ENCODE measurements at places on chromosomes 5 and 9. TPM values are rescaled to one million over a fixed set of nuclear protein-coding genes. Genes with fewer than 3 reads are reported as not detected.

GRCh38 chr9:106127776-106128175 lies 433.4 kb downstream of the TMEM38B start:
- DNase-seq, result no peak

SOX30 gene
- 14.4 TPM for total RNA-seq

GRCh38 chr9:125681086-125681622 lies 25.9 kb downstream of the MAPKAP1 start:
- no peak for DNase-seq

TAF9 gene
- total RNA-seq, result 32.2 TPM

GRCh38 chr9:82598241-82599039 lies 464.5 kb downstream of the RASEF start:
- DNase-seq, result no peak

DNA sequence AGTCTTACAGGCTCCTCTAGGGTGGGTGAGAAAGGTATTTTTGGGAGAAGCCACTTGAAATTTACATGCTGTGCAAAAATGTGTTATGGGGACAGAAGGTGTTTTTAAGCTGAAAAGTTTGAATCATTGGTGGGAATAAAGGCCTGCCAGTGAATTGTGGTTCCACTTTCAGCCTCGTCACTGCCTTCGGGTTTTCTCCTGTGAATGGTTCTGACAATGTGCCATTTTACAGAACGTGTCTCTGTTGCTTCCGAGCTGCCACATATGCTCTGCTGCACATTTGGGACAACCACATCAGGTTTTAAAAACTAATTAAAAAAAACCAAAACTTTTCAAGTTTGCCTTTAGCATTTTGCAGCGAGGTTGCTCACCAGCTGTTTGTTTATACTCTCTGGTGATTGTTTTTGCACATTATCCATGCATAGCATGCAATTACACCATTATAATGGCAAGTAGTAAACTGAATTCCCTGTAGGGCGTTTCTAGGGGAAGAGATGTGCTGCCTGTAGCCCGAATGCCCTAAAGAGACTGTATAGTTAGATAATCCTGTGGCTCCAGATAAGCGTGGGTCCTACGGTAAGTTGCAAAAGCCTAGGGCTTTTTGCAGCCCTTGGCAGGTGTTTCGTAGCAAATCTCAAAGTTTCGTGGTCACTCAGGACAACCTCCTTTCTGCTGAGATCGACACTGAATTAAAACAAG lies 40.1 kb upstream of the SUB1 start:
- DNase-seq, result no peak

DNA sequence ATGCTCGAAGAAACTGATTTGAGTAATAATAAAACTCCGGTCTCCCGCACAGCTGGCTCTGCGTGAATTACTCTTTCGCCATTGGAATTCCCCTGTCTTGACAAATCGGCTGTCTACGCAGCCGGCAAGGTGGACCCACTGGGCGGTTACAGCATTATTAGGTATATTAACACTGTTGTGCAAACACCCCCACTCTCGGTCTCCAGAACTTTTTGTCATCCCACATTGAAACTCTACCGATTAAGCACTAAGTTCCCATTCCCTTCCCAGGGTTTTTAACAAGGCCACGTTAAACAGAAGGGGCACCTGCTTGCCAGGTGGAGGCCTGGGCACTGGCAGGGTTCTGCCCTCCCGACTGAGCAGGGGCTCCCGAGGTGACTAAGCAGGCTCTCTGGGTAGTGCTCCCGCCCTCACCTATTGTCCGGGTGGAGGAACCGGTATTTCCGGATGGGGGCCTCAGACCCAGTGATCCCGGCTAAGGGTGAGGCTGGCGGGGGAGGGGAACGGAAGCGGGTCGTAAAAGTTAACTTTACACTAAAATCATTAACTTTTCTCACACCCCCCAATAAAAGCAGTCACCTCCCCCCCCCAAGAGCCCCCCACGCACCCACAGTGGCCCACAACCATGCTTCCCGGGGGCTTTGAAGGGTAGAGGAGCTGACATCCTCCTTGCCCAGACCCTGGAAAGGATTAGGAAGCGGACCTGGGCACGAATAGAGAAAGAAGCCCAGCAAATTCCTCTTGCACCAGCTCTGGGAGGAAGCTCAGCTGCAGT lies 53.5 kb upstream of the TJP2 start:
- DNase-seq, result peak; percentile 95

SHB gene
- total RNA-seq, result 53.2 TPM

GRCh38 chr5:169838688-169839087 lies 141.6 kb downstream of the INSYN2B start:
- DNase-seq, result no peak

GRCh38 chr9:33748633-33749304 lies 46.6 kb upstream of the PRSS3 start:
- no peak for DNase-seq

DNA sequence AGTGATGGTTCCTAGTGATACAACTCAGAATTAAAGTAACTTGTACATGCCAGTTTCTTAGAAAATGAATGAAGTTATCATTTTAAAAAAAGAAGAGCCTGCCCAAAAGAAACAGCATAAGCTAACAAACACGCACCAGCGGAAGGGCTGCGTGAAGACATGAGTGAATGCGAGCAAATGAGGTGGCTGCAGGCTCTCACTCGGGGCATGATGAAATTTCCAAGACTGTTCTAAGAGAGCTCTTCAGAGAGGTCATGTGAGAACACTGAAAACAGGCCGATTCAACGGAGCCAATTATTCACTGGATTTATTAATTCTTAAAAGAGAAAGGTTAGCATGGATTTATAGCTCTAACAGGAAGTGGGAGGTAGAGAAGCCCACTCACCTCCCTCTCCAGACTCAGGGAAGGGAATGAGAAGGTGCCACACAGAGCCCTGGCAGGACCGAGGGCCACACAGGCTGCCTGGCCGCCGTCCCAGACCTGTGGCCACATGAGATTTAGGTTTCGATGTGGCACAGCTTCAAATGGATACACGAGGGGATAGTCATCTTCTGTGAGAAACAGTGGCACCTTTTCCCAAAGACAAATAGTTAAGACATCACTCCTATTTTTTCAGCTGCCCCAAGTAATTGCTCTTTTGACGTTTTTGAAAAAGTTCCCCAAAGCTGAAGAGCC lies 55.5 kb downstream of the HABP4 start:
- DNase-seq, result no peak

DNA sequence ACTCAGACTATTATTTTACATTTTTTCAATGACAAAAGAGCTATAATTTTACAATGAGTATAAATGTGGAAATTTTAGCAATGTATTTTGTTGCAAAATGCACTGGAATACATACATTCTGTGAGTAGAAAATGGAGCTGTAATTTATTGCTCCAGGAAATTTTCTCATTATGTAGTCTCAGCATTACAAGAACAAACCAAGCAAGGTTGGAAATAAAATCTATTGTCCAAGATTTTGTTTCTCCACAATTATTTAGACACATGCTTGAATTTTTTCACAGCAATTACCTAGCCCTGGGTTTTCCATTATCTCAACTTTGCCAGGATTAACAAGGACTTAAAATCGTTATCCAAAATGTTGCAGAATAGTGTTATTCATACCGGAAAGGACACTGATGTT lies 820.1 kb downstream of the CDH12 start:
- no peak for DNase-seq

- no peak for DNase-seq
These were observed 1.5 kb downstream of the SMIM32 start for GRCh38 chr5:136191304-136192014.

OTP gene
- total RNA-seq, result not detected

IFNB1 gene
- not detected for total RNA-seq

RAB24 gene
- total RNA-seq, result 30.0 TPM

GRCh38 chr5:128965011-128965637 lies at the start of gene SLC27A6:
TSS of gene SLC27A6 (plus strand) at chr5:128965488. CDS start at chr5:128966138, 650 bp downstream.
- no peak for DNase-seq

OLFML2A gene
- total RNA-seq, result 16.7 TPM

- no peak for DNase-seq
These were observed 16.6 kb upstream of the WHRN start for GRCh38 chr9:114521846-114522245.

DNA sequence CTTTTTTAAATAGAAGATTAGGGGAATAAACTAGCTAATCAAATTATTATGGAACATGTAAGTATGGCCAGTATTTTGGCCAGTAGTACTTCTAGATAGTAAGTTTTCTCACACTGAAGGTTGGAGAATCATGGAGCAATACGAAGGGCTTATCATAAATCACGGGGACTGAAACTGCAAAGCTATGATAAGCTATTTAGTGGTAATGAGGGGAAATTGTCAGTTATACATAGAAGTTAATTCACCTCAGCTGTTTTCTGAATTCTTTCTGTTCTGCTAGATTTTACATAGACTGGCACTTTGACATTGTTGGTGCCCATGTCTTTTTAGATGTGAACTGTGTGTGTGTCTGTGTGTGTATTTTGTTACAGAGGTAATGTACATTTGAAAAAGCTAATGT lies 34.5 kb upstream of the FAM151B start:
- no peak for DNase-seq

ARL14EPL gene
- not detected for total RNA-seq

IRX2 gene
- 10.2 TPM for total RNA-seq

- peak; percentile 86 for DNase-seq
These were observed 51.0 kb downstream of the PTPDC1 start for GRCh38 chr9:94135222-94135621.

DNA sequence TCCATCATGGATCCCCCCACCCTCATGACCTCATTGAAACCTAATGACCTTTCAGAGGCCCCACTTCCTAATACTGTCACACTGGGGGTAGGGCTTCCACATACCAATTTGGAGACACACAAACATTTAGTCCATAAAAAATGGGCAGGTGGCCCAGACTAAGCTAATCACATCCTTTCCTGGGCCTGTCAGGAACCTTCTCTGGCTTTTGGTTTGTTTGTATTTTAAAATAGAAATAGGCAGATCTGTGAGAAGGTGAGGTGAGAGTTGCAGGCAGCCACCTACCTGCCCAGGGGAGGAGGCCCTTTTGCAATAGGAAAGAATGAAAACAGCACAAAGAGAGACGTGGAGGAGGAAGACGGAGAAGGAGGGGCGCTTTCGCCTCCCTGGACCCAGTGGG lies 90.2 kb upstream of the BOD1 start:
- no peak for DNase-seq

DNA sequence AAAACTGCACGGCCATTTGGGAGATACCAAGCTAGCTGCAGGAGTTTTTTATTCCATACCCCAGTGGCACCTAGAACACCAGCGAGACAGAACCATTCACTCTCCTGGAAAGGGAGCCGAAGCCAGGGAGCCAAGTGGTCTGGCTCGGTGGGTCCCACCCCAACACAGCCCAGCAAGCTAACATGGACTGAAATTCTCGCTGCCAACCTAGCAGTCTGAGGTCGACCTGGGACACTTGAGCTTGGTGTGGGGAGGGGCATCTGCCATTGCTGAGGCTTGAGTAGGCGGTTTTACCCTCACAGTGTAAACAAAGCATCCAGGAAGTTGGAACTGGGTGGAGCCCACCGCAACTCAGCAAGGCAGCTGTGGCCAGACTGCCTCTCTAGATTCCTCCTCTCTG lies 108.9 kb upstream of the CHD1 start:
- no peak for DNase-seq

DNA sequence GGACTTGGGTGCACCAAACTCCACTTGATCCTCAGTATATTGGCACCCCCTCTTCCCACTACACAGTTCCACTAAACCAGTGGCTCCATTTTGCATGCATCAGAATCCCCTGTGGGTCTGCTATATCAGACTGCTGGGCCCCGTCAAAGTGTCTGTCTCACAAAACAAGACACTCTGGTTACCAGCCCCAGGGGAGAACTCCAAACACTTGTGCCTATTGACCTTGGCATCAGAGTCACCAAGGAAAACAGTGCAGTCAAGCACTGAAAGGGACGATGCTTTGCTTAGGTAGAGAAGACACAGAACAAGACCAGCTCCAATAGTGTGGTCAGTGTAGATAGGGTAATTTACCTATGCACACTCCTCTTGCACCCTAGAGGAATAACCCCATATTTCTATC lies 205.8 kb upstream of the RAI14 start:
- DNase-seq, result no peak

LECT2 gene
- not detected for total RNA-seq

DNA sequence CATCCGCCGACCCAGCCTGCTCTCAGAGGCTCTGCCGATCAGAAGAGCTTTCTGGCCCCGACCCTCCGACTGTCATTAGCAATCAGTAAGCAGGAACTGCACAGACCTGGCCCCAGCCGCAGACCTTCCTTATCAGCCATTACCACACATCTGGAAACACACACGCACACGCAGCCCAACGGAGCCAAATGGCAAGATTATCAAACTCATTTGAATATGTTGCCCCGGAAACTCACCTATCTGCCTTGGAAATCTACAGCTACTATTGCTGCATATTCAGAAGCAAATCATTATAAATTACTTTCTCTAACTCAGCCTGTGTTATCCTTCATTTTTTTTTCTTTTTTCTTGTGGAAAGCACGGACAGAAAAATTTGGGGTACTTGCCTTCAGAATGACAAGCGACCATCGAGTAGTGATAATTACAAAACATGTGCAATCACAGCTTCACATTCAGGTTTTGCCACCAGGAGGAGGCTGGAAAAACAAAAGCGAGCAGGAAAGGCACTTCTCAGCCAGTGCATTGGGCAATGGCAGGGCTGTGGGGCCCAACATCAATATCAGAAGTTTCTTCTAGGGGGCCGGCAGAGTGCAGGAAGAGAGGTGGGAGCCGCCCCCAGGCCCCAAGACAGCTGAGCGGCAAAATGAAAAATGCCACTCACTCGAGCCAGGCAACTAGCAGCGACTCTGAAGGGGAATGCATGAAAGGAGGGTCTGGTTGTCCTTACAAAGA lies 122.3 kb downstream of the VAV2 start:
- DNase-seq, result no peak

RAB14 gene
- 42.9 TPM for total RNA-seq

CNTNAP3B gene
- total RNA-seq, result 5.0 TPM

IFNA1 gene
- total RNA-seq, result not detected

- DNase-seq, result no peak
These were observed 155.1 kb upstream of the RAI14 start for GRCh38 chr5:34501016-34501415.

GRCh38 chr9:3330792-3331420 lies 194.9 kb downstream of the RFX3 start:
- no peak for DNase-seq

DNA sequence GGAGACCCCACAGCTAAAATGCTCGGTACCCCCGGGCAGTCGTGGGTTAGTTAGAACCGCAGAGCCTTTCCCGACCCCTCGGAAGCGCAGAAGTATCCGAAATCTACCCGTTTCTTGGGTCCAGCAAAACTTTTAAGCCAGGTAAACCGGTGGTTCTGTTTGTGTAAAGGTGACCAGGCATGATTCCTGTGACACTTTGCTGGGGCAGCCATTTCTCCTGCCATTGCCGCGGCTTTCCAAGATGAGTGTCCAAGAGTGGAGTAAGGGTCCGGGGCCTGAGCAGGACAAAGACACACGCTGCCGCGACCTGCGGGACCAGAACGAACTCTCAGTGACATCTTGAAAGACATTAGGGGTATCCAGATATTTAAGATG lies 655 bp downstream of the MARVELD2 start:
- DNase-seq, result peak; percentile 41

DNA sequence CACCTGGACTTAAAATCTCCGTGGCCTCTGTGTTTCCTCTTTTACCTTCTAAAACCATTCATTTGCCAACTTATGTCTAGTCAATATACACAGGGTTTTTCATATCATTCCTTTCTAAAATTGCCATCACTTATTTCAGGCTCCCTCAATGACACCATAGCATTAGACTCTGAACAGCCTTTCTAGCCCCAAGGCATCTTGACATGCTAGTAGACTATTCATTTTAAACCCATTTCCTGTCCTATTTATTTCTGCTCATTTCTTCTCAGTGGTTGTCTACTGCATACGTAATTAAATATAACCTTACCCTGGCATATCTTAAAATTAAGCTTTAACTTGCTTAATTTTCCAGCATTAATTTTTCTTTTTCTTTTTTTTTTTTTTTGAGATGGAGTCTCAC lies 83.2 kb downstream of the PHAX start:
- no peak for DNase-seq
